NCI-H1436 treated with DMSO at 0.1 percent for 48 hours (cell line): ENCODE measurements at places on chromosomes 16 and 17.

DNA sequence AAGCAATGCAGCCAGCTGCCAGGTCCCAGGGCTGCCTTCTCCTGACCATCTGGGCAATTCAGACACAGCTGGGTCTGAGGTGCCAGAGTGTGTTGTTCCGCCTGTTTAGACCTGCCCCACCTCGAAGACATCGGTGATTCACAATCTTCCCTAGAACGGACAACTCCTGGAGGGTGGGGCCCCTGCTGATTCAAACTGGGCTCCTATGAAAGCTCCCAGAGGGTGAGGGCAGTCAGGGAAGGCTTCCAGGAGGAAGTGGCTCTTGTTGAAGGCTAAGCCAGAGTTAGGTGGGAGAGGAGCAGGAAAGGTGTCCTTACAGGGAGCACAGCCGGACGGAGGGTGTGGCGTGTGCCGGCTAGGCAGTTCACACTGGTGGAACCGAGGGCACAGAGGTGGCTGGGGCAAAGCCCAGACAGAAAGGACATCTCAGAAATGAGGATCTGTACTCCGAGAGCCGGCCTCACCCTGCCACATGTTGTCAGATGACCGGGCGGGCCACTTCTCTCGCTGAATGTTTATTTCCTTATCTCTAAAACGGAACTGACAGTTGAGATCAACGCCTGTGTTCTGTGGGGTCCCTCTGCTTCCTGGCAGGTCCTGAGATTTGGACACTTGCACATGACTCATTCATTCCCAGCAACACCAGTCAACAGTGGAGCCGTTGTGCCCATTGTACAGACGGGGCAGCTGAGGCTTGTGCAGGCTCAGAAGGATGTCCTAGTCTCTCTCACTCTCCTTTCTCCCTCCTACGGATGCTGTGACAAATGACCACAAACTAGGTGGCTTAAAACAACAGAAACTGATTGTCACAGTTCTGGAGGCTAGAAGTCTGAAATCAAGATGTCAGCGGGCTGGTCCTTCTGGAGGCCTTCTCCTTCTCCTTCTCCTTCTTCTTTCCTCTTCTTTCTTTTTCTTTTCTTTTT is 26.9 kb upstream of the LITAF start:
- no peak for DNase-seq

GRCh38 chr17:28385406-28385805 is 13.9 kb downstream of the SARM1 start:
- DNase-seq = no peak

- no peak for DNase-seq
These were observed 13.3 kb downstream of the CRISPLD2 start for GRCh38 chr16:84833144-84833500.

DNA sequence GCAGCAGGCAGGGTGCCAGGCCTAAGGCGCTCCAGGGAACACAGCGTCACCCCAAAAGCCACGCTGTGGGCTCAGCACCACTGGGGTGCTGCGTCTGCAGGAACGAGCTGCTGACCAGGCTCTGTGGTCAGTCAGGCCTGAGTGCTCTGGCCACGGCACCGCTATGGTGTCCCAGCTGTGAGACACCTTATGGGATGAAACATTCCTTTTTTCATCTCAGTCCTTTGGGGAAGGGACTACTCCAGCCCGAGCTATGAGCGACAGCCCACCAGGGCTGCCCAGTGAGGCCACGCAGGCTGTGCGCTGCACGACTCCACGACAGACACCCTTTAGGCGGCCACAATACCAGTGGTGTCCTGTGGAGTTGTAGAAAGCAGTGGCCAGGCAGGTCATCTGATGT is 11.1 kb downstream of the MGAT5B start:
- DNase-seq = no peak

DNA sequence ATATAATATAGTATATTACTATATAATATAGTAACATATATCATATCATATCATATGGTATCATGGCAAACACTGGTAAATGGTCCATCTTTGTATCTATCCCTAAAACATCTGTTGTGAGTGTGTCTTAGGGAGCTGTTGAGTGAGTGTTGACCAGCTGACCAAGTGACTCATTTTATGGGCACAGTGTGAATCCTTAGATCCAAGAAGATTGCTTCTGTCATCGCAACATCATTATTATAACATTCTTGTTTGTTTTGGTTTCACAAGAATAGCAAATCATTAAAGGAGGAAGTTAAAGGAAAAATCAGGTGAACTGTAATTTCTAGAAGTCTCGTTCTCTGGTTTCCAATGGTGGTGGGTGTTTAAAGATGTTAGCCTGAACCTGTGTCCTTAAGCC is 11.7 kb upstream of the MAF start:
- DNase-seq = no peak

DNA sequence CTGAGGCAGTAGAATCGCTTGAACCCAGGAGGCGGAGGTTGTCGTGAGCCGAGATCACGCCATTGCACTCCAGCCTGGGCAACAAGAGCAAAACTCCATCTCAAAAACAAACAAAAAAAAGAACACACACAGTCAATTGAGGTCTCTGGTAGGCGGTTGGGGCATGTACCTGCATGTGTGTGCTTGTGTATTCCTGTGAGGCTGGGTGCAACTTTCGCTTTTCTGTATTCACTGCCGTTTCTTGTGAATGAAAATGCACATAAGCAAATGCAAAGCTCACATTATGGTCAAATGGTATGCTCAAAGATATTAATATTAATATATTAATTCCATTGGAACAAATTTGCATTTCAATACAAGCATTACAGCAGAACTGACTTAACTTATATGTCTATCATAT is 20.9 kb downstream of the HS3ST3A1 start:
- DNase-seq = no peak

DNA sequence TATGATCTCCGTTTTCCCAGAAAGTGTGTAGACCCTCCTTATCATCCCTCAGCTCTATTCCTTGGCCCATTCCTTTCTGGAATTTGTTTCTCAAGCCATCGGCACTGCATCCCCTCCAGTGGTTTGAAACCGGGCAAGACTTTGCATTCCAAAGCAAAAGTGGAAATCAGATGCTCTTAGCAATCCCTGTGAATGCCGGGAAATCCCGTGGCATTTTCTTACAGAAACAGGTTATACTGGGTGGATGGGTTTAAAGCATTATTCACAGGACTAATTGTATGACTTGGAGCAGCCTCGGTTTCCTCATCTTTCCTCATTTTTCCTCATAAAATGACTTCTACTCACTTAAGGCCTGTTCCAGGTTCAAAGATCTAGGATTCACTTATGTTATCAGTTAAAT is 52.0 kb downstream of the MAP2K6 start:
- DNase-seq = no peak

DNA sequence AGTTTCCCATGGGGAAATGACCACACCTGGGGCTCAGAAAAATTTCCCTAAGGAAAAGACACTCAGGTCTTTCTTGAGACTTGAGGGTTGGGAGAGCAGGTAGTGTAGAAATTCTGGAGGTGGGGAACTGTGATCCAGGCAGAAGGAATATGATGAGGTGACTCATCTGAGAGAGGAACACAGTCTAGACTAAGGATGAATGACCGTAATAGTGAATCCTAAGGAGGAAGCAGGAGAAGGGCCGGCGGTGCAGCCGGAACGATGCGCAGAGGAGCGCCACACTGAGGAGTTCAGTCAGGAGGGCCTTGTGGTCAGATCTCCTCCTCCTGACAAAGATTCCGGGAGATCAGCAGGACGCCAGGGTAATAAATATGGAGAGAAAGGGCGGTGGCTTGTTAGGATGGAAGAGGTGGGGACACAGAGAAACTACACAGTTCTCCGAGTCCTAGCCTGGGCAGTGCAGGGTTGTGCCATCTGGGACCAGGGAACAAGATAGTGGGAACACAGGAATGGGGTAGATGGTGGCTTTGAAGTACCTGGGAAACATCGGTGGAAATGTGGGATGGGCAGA is 135.6 kb downstream of the PARN start:
- DNase-seq = no peak

DNA sequence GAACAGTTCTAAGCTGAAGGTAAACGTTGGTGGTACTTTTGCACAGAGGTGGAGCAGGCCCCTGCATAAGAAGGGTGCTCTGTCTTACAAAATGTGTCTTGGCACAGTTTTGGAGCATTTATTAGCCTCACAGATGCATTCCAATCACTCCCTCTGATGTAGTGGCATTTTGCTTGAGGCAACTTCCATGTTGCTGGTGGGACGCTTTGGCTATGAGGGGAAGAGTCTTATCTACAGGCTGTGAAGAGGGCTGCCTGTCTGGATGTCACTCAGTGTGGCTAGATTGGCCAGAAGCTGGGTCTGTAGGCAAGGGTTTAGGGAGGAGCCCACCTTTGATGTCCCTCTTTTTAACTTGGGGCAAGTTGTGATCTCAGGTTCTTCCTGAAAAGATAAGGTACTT is 2.6 kb upstream of the RARA start:
- DNase-seq = no peak

DNA sequence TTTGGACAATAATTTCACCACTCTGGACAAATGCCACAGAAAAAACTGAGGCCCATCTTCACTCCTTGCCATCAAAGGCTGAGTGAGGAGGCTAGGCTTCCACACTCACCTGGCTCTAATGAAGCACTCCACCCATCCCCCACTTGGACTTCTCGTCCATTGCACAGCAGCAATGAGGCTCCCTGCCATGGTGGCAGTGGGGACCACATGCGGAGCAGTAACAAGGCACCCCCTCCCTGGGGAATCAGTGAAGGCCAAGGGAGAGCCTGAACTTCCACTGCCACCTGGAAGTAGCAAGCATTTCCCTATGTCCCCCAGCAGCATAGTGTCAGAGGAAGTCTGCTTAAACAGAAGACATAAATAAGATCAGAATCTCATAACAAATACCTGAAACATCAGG is 2.0 kb upstream of the GOSR1 start:
- no peak for DNase-seq

DNA sequence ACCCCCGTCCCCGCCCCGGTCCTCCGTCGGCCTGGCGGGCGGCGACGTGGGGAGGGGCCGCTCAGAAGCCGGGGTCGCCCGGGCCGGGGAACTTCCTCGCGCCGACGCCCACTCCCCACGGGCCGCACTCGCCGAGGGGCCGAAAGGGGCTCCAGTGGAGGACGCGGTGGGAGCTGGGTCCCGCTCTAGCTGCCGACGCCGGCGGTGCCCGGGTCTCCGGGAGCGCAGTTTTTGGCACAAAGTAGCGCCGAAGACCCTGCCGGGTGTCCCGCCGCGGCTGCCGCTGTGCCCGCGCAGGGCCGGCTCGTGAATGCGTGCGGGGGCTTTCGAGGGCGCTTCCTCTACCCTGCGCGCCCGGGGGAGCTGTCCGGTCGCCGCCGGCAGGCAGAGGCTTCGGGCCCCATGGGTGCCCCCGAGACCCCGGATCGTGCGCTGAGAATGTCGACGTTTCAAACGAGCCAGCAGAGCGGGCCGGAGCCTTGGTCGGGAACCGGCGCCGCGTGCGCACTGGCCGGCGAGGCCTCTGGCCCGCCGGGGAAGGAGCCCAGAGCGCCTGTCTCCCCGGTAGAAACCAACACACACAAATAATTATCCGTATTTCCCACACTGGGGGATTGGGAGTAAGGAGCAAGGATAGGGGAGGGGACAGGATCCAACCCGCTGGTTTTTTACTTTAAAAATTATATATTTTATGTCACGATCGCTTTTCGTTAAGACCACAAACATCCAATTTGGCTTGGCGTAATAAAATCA is 46.6 kb upstream of the SLC38A10 start:
- no peak for DNase-seq

GRCh38 chr16:30527635-30528178 is 1.3 kb upstream of the ZNF768 start:
- DNase-seq = no peak

GRCh38 chr16:89958068-89958467 is 9.5 kb downstream of the DEF8 start:
- no peak for DNase-seq

GRCh38 chr17:19368229-19368628 is 5.7 kb upstream of the B9D1 start:
- DNase-seq = no peak

GRCh38 chr16:3612510-3613466 is 1.4 kb upstream of the SLX4 start:
- DNase-seq = no peak

GRCh38 chr16:85313526-85314301 is 201.4 kb upstream of the CIBAR2 start:
- DNase-seq = no peak

GRCh38 chr16:52492789-52493357 is 54.1 kb downstream of the TOX3 start:
- DNase-seq = no peak

- DNase-seq = no peak
These were observed 88.4 kb downstream of the FTO start for GRCh38 chr16:53792161-53792951.
